Activated CD4-positive, alpha-beta T cell treated with anti-CD3 and anti-CD28 coated beads, Interleukin-10, Interleukin-2, amounts not matched to agents 100 ng/mL and 50 ng/mL, durations not matched to agents 16 hours and 8 hours (primary cell): ENCODE measurements at places on chromosomes 6 and 20.

- DNase-seq = no peak
Measured at GRCh38 chr6:82493467-82493866, 129.8 kb downstream of the TPBG start.

DNA sequence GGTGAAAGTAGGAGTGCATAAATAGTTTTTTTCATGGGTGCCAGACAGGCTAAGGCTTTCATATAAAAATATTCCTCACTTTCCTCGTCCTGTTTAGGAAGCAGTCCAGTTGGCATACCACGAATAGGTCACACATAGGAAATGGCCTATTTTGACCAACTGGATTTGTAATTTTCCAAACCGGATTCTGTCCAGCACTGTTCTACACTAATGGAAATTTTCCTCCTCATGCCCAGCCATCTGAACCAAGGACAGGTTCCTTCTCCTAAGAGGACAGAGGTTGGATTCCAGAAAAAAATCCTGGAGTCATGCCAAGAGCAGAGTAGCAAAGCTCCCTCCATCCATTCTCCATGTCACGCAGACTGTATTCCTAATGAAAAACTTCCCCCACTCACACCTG, 43.1 kb downstream of the PANK2 start:
- no peak for DNase-seq

GRCh38 chr6:126614642-126615504, 275.0 kb downstream of the CENPW start:
- no peak for DNase-seq

DNA sequence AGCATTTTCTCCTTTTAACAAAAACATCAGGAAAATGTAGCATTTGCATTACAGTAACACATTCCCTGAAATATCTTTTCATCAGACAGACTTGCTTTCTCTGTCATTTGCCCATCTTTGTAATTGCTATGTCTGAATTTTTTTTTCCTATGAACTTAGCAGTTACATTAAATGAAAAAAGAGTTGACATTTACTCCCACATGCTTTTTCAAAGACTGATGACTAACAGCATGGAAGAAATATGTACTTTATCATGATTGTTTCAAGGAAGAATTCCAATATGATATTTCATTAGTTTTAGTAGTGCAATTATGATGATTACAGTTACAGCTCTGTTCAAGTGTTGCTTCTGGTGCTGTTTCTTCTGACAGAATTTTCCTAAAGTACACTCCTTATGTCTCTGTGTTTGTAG, 864.5 kb upstream of the MAN1A1 start:
- DNase-seq = no peak

- DNase-seq = no peak
Measured at GRCh38 chr6:93858213-93858612, 438.9 kb upstream of the EPHA7 start.

DNA sequence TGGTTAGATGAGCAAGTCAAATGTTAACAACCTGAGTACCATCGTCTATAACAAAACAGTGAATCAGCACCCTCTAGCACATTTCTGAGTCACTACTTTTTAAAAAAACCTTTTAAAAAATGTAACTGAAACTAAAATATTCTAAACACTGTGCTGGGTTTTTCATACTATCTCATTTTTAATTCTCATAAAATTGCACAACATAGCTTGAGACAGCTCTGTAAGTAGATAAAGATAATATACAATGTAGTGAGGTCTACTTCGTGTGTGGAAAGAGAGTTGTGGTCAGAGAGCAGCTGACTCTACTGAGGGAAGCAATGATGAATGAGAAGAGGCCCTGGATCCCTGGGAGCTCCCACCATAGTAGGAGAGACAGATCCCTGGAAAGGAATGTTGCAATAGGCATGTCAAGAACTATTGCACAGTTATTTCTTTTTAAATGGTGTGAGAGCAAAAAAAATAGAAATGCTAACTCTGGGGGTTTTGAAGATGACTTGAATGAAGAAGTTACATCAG, 13.6 kb upstream of the CALHM6 start:
- DNase-seq = no peak
